ENCODE measurements at places on chromosomes 1 and 21.

GRCh38 chr1:110676970-110677369, 2.2 kb upstream of the KCNA3 start:
- DNase-seq, result no peak

DNA sequence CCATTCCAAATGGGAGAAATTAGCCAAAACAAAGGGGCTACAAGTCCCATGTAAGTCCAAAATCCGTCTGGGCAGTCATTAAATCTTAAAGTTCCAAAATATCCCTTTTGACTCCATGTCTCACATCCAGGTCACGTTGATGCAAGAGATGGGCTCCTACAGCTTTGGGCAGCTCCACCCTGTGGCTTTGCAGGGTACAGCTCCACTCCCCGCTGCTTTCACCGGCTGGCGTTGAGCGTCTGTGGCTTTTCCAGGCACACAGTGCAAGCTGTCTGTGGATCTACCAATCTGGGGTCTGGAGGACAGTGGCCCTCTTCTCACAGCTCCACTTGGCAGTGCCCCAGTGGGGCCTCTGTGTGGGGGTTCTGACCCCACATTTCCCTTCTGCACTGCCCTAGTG, 130.2 kb downstream of the TPR start:
- no peak for DNase-seq

DNA sequence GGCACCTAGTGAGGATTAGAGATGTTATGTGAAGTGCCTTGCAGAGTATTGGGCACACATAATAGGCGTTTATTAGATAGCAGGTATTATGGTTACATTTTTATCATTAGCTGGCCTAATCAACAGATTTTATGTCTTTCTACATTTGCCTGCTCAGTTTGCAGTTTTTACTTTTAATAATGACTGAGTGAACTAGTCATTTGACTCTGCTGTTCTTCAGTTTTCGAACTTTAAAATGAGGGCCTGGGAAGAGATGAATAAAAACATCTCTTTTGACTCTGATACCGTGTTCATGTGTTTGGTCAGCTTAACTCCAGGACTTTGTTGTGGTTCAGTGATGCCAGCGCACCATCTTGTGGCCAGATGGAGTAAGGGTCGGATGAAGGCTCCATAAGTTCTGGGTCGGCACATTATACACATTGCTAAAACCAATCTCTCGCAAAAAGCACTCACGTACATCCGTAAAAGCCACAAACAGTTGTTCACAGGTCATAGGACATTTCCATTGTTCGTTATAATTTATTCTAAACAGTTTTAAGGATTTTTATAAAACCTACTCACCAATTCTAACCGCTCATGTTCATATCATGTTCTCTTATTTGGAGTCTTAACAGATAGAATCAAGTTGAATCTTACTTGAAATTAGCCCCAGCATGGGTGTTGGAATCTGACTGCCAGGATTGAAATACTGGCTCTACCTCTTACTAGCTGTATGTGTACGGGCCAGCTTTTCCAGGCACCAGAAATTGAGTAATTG, 78.4 kb upstream of the GPR88 start:
- peak; percentile 42 for DNase-seq

DNA sequence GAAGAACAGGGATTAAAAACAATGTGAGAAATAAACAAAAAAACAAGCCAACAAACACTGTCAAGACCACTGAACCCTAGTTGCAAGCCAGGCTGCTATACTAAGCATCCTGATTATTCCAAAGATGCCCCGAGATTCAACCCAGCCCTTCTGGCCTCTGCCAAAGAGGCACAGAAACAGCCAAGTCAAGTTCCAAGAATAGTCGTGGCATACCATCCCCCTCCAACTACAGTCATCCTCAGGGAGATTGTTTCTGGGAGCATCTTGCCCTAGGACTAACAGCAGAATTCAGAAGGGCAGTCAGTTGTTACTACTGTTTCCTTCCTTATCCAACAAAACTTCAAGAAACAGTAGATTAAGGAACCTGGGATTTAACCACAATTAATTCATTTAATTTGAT, 52.3 kb downstream of the ABL2 start:
- no peak for DNase-seq

GRCh38 chr1:47205918-47206317, 16.1 kb upstream of the PDZK1IP1 start:
- DNase-seq, result no peak

GRCh38 chr1:180918519-180918918, 5.8 kb downstream of the KIAA1614 start:
- no peak for DNase-seq

GRCh38 chr1:6090996-6091822, 45.5 kb downstream of the KCNAB2 start:
- DNase-seq, result no peak

- no peak for DNase-seq
These were observed 18.3 kb upstream of the PRSS38 start for GRCh38 chr1:227797144-227797543.

DNA sequence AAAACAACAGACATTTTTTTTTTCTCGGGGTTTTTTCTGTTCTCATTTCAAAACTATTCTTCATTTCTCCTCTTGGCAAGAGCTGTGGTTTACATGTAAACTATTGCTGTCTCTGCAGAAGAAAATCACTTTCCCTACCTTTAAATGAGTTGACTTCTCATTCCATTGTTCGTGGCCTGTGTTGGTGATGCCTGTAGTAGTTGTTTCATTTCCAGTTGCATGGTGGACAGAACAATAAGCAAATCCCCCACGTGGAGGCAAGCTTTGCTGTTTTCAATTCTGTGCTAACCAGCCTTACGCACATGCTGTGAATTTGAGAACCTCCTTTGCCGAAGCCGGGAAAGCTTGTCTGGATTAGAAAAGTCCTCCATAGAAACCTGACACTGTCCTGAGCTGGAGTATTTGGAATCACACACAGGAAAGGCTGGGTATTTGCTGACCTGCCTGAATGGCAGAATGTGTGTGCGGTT, 26.2 kb upstream of the MAP3K7CL start:
- no peak for DNase-seq

DNA sequence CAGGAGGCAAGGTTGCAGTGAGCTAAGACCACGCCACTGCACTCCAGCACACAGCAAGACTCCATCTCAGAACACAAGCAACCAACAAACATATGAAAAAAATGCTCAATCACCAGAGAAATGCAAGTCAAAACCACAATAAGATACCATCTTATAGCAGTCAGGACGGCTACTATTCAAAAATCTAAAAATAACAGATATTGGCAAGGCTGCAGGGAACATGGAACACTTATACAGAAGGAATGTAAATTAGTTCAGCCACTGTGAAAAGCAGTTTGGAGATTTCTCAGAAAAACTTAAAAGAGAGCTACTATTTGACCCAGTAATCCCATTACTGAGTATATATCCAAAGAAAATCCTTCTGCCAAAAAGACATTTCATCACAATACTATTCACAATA, 27.6 kb upstream of the POGK start:
- DNase-seq, result no peak

GRCh38 chr1:1959459-1959839, 40.4 kb upstream of the TMEM52 start:
- no peak for DNase-seq

DNA sequence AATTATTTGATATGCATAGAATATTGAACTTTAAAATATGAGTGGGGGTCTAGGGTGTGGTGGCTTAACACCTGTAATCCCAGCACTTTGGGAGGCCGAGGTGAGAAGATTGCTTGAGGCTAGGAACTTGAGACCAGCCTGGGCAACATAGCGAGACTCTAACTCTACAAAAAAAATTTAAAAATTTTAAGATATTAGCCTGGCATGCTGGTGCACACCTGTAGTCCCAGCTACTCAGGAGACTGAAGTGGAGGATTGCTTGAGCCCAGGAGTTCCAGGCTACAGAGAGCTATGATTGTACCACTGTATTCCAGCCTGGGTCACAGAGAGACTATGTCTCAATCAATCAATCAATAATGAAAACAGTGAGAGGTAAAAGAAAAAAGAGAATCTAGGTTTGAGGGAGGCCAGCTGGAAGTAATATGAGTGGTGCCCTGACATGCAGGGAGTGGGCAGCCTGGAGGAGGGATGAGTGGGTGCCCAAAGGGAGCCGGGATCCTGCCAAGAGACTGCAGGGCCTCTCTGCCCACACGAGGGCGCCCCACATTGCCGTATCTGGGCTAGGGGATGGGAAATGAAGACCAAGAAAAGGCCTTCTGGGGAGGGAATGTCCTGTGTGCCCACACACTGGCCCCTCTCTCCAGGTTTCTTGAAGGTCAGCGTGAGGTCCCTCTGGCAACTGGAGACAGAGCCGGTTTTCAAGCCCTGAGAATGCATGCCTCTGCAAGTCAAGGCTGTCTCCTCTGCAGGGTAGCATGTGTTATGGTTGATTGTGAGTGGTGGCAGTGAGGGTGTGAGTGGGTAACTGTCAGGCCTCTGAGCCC, 93.9 kb upstream of the PPM1J start:
- peak; percentile 62 for DNase-seq

- DNase-seq, result no peak
These were observed 116.1 kb upstream of the RUNX3 start for GRCh38 chr1:25046194-25046532.

DNA sequence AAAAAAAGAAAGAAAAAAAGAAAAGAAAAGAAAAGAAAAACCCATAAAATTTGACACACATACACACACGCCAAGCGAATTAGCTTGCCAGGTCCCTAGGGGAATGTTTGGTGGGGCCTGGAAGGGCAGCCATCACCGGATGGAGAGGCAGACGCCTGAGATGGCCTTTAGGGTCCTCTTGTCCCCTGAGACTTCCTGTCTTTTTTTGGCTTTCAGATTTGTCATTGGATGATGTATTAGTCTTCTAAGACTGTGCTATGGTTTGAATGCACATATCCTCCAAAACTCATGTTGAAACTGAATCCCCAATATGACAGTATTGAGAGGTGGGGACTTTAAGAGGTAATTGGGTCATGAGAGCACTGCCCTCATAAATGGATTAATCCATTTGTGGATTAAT, 211.8 kb downstream of the TOMM20 start:
- no peak for DNase-seq

DNA sequence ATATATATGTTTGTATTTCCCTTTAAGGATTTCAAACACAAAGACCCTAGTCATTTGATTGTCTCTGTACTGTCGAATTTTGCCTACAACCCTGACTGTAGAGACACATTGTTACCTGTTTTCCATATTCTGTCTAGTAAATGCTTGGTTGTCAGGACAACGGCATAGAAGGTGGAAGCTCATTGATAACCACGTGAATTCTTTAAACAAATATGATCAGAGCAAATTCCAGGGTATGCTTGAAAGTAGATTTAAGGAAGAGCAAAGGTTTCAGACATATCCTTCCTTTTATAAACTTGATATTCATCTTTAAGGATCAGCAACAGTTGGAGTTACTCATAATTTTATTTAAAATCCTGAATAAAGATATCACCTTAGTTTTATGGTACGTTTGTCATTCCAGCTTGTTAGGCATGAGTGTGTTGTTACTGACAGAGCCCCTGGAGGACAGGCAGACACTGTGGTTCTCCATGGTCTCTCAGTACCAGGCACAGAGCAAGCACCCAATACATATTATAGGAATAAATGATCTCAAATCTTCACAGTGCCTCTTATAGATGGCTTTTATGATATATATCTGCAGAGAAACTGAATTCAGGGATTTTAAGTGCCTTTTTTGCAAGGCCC, 203.2 kb downstream of the FGGY start:
- no peak for DNase-seq

GRCh38 chr1:24946861-24947658, 17.0 kb upstream of the RUNX3 start:
- DNase-seq, result no peak

DNA sequence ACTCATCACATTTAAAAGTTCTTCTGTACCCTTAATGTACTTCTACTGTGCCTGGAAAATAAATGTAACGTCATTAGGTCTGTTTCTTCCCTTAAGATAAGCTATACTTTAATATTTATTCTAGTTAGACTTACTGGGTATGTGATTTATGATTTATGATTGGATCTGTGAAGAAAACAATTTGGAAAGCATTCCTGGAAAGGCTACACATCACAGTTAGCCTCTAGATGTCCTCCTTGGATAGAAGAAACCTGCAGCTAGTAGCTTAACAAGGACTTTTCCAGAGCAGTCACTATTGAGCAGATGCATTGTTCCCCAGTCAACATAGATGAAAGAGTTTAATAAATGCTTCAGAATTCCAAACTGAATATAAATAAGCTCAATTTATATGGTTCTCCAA, 22.2 kb upstream of the ABL2 start:
- no peak for DNase-seq

DNA sequence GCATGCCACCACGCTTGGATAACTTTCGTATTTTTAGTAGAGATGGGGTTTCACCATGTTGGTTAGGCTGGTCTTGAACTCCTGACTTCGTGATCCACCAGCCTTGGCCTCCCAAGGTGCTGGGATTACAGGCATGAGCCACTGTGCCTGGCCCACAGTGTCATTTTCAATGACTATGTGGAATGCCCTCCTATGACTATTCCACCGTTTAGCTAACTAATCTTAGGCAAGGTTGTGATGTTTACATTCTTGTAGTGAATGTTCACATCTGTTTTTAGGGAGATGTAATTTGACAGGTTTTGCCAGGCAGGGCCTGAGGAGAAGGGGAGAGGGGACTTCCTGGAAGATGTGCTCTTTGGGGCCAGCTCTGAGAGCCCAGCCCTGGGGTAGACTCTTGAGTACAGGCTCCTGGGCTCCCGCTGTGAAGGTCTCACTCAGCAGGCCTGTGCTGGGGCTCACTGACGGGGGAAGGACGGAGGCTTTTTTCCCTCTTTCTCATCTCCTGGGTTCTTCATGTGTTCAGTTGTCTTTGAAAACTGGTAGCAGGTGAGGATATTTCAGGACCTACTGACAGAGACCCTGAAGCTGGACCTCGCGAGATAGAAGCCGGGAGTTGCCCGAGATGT, 13.2 kb downstream of the COQ8A start:
- DNase-seq, result no peak

DNA sequence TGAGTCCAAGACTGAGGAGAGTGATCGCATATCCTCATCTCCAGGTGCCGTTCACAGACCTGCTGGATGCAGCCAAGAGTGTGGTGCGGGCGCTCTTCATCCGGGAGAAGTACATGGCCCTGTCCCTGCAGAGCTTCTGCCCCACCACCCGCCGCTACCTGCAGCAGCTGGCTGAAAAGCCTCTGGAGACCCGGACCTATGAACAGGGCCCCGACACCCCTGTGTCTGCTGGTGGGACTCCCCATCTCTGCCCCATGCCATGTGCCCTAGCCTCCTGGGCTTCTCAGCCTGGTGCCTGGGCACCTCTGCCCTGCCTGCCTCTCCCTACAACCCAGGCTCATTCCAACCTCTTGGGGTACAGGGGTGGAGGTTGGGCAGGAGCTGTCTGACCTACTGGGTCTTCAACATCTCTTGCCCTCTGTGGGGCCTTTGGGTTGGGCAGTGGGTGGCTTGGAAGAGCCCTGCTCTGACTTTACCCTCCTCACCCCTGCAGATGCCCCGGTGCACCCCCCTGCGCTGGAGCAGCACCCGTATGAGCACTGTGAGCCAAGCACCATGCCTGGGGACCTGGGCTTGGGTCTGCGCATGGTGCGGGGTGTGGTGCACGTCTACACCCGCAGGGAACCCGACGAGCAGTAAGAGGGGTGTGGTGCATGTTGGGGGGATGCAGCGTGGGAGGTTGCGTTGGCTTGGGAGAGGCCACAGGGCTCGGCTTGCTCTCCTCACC, 7.2 kb downstream of the AMPD2 start:
- DNase-seq, result no peak

Measured in amygdala (tissue), 56 donors.